ENCODE measurements at places on chromosomes 7 and 10.
A peak's percentile ranks its signal among the peaks of the same experiment; 100 is the strongest.

- no peak for DNase-seq
Observed at GRCh38 chr7:117993377-117994003, 120.2 kb upstream of the CTTNBP2 start.

DNA sequence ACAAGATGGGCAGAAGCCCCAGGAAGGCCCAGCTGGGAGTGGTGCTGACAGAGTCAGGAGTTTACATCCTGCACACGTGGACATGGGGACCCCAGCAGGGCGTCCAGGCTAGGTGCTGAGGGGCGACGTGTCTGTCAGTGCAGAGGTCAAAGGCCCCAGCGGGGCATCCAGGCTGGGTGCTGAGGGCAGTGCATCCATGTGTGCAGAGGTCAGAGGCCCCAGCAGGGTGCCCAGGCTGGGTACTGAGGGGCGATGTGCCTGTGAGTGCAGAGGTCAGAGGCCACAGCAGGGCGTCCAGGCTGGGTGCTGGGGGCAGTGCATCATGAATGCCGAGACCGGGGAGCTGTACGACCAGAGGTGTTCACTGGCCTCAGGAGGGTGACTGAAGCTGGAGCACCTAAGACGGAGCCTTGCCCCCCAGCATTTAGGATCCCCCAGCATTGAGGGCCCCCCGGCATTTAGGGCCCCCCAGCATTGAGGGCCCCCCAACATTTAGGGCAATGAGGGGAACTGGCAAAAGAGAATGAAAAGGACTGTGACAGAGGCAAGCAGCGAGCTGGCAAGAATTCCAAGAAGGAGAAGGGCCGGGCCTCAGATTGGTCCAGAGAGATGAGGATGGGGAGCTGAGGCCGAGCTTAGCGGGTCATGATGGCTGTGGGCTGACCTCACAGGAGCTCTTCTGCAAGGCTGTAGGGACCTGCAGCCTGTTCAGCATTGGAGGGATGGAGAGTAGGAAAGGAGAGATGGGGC, 474.9 kb downstream of the PTPRN2 start:
- no peak for DNase-seq

DNA sequence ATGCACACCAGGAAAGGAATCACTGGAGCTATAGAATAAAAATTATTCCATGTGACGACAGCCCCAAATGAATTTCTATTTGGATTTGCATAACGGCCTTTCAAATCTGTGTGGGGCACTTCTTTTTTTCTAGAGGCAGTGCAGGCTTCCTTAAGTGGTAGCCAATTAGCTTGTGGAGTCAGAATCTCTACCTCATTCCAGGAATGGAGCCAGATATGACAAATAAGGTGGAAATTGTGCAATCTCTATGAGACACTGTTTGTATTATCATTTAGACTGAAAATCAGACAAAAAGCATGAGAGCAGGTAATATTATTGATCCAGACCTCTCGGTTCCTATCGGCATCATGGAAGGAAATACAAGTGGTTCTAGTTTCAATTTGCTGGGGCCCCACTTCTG, 78.7 kb downstream of the BEND7 start:
- no peak for DNase-seq

GRCh38 chr7:142759433-142759832, 10.2 kb downstream of the PRSS1 start:
- no peak for DNase-seq

- DNase-seq = no peak
Observed at GRCh38 chr7:11751315-11751714, 80.7 kb downstream of the THSD7A start.

DNA sequence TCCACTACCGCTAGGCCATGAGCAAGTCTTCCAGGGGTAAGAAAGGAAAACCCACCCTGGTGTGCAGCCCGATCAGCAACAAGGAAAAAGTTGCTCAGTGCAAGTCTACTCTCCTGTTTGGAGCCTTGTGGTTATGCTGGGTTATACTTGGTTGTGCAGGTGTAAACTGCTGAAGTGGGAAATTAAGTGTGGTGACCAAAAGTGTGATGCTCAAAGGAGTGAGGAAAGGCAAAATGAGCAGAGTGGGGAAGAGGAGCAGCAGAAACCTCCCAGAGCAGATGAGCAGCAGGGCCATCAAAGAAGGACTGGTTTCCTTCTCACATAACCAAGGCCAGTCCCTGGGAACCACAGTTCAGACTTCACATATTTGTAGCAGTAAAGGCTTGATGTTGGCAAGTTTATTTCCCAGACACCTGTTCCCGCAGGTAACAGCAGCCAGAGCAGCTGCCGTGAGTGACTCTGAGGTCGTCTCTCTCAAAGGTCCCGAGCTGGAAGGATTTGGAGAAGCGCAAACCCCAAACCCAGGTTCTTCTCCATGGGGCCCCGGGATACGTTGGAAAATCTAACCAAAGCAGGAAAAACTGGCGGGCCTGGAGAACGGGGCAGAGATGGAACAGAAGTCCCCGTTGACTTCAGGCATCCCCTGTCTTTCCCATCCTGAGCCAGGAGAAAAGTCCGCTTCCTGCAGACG, 607 bp upstream of the SMO start:
- DNase-seq = no peak

- DNase-seq = peak; percentile 71
Observed at GRCh38 chr7:105718511-105718925, 137.2 kb upstream of the EFCAB10 start.

- no peak for DNase-seq
Observed at GRCh38 chr7:135334830-135335543, 101.3 kb downstream of the STRA8 start.

- no peak for DNase-seq
Observed at GRCh38 chr7:137981668-137982067, 20.2 kb downstream of the CREB3L2 start.

- peak; percentile 72 for DNase-seq
Observed at GRCh38 chr10:79298403-79299244, 48.6 kb upstream of the PPIF start.

GRCh38 chr7:38889079-38889478, 19.9 kb downstream of the VPS41 start:
- no peak for DNase-seq

DNA sequence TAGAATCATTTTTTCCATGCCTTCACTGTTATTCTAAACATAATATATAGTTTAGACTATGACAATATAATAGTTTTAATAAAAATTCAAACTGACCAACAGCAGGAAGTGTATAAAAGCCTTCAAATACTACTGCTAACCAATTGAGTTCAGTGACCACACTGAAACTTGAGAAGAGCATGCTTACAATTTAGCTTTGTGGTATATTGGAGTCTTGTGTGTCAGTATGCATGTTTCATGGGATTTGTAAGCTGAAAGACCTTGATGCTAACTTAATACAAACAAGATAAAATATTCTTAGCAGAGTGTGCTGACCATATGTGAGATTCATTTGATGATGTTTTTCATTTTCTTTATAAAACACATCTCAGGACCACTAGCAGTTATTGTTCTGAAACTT, 395.5 kb downstream of the SUGCT start:
- no peak for DNase-seq

DNA sequence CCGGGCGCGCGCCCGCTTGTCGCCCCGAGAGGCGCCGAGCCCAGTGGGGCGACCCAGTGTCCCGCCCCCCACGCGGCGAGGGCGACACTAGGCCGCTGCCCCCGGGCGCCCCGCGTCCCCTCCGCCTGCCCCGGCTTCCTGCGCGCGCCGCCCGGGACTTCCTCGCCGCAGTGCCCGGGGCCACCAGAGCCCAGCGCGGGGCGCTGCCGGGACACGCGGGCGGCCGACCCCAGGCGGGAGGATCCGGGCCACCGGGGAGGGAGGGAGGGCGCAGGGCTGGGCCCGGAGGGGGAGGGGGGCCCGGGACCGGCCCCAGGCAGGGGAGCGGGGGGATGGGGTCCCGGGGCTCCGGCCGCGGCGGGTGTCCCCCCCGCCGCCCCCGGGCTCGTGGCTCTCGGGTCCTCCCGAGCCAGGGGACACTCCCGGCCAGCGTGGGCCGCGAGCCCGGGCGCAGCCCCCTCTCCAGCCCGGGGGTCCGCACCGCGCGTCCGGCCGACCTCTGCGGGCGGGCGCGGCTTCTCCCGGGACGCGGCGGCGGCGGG, 435 bp upstream of the PWWP2B start:
- peak; percentile 86 for DNase-seq

- DNase-seq = no peak
Observed at GRCh38 chr10:14674376-14675050, 100.2 kb downstream of the FAM107B start.

- DNase-seq = no peak
Observed at GRCh38 chr10:113912582-113912981, 58.1 kb downstream of the NHLRC2 start.

GRCh38 chr7:153522261-153522660, 529.9 kb upstream of the DPP6 start:
- DNase-seq = no peak

GRCh38 chr7:825386-825785, 6.9 kb upstream of the SUN1 start:
- DNase-seq = no peak

DNA sequence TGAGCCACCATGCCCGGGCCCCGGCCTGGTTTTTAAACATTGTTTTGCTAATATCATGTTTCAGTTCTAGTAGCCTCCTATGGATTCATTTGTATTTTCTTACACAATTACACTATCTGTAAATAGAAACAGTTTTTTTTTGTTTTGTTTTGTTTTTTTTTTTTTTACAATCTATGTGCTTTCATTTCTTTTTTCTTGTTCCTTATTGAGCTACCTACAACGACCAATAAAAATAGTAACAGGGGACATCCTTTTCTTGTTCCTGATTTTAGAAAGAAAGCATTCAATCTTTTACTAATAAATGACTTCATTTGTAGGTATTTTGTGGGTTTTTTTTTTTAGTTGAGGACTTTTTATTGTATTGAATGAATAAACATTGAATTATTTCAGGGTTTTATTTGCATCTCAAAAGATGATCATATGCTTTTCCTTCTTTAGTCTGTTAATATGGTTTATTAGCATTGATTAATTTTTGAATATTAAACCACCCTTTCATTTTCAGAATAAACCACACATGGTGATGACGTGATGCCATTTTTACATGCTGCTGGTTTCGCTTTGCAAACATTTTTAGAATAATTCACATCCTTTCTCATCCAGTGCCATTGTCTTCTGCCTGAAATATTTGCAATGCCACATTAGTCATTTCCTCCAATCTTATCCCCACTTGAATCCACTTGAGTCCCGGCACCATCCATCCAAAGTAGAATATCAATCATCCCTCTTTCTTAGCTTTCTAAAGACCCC, 18.1 kb upstream of the AKR1E2 start:
- DNase-seq = no peak

DNA sequence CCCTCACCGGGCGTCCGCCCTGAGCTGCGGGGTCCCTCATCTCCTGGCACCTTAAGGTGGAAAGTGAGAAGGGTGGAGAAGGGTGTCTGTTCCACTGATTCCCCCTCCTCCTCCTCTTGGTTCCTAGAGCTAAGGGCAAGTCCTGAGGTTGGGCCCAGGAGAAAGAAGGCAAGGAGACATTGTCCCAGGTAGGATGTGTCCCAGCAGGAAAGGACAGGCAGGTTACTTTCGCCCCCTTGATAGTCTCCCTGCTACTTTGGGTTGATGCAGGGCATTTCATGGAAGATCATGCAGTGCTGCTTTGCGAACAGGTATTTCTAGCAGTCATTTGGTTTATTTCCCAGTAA, 582 bp downstream of the STEAP2 start:
- DNase-seq = no peak

DNA sequence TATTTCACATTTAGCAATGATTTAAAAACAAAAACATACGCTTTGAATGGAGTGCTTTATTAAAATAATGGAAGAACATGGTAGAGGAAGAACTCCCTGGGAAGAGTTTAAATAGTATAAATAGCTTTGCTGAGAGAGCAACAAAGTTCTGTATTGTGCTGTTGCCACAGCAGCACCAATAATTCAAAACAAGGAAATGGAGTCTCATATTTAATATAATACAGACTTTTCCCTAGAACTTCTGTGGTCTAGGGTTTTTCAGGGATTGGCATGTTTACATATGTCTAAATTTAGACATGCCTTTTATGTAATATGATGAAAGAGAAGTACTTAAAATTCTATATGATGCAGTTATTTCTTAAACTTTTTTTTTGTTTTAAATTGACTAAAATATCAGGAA, 217.2 kb upstream of the HDAC9 start:
- no peak for DNase-seq

- no peak for DNase-seq
Observed at GRCh38 chr7:132276976-132277725, 299.1 kb downstream of the PLXNA4 start.

DNA sequence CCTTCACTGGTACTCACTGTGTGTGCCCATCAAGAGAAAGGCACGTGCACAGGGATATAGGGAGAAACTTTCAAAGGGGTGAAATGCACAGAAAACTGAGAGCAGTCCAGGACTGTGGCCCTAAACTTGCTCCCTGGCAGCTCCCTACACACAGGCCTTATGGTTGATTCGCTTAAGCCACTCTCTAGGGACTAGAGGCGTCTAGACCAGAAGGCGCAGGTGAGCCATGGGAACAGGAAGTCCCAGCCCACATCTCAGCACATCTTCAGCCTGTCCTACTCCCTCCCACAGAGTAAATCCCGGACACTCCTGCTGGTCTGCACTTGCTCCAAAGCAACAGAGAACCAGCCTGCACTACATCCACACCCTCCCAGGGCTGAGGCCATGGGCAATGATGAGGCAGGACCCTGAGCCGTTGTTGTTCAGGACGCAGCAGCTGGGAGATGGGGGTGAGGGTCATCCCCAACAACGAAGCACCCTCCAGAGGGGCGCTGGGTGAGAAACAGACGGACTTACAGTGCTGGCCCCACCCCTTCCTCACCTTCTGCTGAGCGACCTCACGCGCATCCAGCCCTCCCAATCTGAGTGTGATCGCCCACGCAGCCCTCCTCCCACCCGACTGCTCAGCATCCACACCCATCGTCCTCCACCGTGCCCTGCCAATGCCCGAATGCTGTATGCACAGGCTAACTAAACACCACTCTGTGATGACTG, 109.3 kb downstream of the TNS3 start:
- peak; percentile 71 for DNase-seq

- DNase-seq = no peak
Observed at GRCh38 chr10:88996927-88997326, 6.3 kb downstream of the FAS start.

- no peak for DNase-seq
Observed at GRCh38 chr7:157704365-157704764, 367.6 kb downstream of the DNAJB6 start.

DNA sequence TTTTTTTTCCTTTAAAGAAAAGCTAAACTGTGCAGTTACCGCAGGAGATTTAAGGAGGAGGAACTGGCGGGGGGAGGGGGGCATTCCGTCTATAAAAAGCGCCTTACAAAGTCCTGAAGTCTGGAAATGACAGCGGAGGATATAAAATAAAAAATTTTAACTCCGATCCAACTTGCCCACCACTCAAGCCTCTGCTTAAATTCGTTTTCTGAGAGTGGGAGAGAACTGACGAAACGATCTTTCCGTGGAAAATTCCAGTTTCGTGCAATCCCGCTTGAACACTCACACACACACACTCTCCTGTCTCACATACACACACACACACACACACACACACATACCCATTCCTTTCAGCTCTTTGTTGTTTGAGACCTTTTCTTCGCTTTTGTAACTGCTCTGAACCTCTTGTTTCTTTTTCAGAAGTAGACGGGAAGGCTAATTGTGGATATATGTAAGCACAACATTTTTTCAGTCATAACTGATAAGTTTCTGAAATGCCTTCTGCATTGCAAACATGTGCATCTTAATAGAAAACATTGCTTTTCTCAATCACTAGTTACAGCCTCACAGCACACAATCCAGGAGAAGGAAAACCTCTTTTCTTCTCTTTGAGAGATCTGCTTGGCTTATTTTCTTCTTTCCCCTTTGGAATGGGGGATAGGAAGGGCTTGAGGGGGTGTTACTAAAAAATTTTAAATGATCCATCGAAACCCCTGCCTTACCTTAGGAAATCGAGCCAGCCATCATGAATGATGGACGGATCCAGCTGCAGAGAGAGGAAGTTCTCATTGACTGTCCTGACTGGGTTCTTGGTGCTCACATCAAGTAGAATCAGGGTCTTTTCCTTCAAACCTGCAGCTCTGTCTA, 628 bp downstream of the HPSE2 start:
- no peak for DNase-seq
